CD4-positive, alpha-beta T cell treated with Interleukin-1 beta for 1 hour (primary cell): ENCODE measurements at places on chromosomes 11 and 22.

DNA sequence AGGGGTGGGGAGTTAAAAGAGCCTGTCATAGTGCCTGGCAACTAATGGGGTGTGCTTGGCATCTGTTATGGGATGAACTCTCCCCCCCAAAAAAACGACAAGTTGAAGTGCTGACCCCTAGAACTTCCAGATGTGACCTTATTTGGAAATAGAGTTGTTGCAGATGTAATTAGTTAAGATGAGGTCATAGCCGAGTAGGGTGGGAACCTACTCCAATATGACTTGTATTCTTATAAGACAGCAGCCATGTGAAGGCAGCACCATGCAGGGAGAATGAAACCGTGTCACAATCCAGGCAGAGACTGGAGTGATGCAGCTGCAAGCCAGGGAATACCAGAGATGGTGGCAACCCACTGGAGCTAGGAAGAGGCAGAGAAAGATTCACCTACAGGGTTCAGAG lies 394.5 kb downstream of the TENM4 start:
- no peak for DNase-seq

- DNase-seq = no peak
Measured at GRCh38 chr22:17803609-17804270, 29.5 kb upstream of the BID start.

- DNase-seq = no peak
Measured at GRCh38 chr11:84408946-84409411, 1122.8 kb upstream of the CCDC90B start.

GRCh38 chr11:62614275-62614674 lies 1.2 kb downstream of the ROM1 start:
- DNase-seq = no peak

- DNase-seq = no peak
Measured at GRCh38 chr11:68994894-68995285, 14.1 kb upstream of the MRGPRD start.

GRCh38 chr22:30214703-30215407 lies 31.7 kb downstream of the LIF start:
- DNase-seq = no peak

DNA sequence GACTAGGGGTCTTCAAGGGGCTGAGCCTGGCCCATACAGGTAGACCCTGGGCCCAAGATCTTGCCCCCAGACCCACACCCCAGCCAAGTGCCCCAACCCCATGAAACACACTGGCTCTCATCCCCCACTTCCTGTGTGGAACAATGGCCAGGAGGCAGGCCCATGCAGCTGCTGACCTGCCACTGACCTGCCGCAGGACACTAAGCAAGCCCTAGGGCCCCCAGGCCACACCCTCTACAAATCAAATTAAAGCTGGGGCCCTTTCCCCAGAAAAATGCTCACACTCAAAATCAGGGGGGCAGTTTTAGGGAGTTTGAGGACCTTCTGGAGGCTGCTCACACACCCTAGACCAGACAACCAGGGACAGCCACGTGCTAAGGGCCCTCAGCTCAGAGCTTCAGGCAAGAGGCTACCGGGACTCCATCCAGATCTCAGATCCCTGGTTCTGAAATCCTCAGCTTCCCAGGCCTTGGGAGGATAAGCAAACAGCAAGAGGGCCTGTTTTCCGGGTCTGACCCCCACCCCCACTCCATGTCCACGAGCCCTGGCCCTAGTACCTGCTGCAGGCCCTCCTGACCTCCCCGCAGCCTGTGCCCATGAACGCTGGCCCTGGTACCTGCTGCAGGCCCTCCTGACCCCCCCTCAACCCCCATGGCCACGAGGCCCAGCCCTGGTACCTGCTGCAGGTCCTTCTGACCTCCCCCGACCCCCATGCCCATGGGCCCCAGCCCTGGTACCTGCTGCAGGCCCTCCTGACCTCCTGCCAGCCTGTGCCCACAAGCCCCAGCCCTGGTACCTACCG lies 10.0 kb downstream of the CARD10 start:
- no peak for DNase-seq

- DNase-seq = no peak
Measured at GRCh38 chr11:120326228-120326627, 1.1 kb downstream of the TLCD5 start.

GRCh38 chr11:106925245-106925644 lies 93.0 kb downstream of the GUCY1A2 start:
- DNase-seq = no peak

DNA sequence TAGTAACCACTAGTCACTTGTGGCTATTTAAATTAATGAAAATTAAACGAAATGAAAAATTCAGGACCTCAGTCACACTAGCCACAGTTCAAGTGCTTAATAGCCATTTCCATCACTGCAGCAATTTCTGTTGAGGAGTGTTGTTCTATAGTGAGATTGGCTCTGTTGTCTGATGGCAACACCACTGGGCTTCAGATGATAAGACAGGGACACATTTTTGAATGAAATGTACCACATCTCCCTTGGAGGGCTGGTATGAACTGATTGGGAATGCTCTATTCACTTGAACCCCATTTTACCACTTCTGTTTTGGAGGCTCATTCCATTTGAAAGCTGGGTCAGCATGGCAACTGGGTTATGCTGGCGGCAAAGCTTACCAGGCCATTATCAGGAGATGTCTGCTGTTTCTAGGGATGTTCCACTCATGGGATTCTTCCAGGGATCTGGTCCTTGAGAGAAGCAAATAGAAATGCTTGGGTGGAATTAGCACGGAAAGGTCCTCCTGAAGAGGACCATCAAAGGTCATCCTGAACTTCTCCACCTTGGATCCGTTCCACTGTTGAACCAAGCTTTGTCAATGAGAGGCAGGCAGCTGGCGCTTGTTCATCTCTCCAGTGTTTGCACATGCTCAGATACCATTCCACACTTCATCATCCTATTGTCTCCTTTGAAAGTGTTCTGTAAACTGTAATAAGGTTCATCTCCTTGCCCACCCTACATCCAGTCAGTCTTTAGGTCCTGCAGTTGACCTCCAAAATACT lies 7.6 kb downstream of the AMOTL1 start:
- DNase-seq = no peak

GRCh38 chr11:215581-216037 lies 8.1 kb downstream of the RIC8A start:
- no peak for DNase-seq

GRCh38 chr11:69380451-69380901 lies 86.5 kb downstream of the MYEOV start:
- no peak for DNase-seq

GRCh38 chr22:42108848-42109247 lies 18.3 kb upstream of the NDUFA6 start:
- DNase-seq = no peak

DNA sequence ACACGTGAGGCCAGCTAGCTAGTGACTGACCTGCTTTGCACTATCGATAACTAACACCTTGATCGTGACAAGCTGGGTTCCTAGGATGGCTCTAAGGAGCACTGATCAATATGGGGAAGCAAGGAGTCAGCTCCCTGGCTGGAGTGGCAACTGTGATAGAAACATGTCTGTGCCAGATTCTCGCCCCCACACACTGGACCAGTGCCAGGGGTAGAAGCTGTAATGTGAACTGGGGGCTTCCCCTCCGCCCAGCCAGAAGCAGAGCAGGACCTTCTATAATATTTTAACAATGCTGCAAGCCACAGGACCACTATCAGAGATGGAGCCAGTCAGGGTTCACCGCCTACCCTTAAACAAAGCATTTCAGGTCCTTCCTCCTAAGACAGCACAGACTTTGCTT lies 96.5 kb downstream of the DSCAML1 start:
- DNase-seq = no peak

GRCh38 chr11:82384308-82384707 lies 349.4 kb downstream of the FAM181B start:
- no peak for DNase-seq

GRCh38 chr11:108278546-108278945 lies 55.7 kb downstream of the ATM start:
- DNase-seq = no peak

GRCh38 chr22:45781966-45782365 lies 110.3 kb downstream of the ATXN10 start:
- no peak for DNase-seq

DNA sequence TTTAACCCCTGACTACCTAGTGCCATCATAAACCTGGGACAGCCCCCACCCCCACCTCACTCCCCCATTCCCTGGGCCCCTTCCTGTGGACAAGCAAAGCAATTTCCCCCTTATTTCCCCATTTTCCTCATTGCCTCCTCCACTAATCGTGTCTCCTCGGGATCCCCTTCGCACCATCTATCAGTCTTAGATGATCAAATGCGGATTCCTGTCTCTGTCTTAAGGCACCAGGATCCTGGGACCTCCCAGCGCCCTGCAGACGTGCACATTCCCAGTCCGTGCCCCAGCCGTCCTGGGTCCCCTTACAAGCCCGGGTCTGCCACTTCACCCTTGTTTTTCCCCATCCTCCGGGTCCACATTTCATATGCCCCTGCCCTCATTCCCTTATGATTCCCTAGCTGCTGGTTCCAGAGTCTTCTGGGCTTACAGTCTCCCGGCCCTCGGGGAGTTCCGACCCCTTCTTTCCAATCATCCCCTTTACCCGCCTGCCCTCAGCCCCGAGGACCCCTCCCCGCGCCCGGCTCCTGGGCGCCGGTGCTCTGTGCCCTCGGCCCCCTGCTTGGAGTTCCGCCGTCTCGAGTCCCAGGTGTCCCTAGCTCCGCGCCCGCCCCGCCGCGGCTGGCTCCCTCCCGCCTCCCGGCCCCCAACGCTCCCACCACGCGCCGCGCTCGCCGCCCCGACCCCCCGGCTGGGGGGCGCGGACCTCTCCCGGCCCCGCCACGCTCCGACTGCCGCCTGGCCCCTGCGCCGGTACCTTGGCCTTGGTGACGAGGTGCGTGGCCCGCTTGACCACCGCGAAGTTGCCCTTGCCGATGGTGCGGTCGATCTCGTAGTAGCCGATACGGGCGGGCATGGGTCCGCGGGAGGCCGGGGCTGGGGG lies 599 bp downstream of the SIK3 start:
- peak; percentile 24 for DNase-seq

DNA sequence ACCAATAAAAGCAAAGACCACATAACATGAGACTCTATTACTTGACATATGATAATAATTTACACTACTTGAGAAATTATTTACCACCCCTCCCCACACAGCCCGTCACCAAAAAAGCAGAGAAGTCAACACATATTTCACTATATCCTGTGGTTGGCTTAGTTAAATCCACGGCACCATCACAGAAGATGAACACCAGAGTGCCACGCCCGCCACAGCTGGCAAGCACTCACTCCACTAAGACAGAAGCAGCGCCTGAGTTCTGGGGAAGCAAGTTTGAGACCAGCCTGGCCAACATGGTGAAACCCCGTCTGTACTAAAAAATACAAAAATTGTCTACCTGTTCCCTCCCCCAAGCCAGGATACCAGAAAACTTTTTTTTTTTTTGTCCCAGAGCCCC lies 53.1 kb downstream of the PACSIN2 start:
- peak; percentile 25 for DNase-seq

GRCh38 chr22:29623059-29623458 lies 19.6 kb downstream of the NF2 start:
- no peak for DNase-seq

DNA sequence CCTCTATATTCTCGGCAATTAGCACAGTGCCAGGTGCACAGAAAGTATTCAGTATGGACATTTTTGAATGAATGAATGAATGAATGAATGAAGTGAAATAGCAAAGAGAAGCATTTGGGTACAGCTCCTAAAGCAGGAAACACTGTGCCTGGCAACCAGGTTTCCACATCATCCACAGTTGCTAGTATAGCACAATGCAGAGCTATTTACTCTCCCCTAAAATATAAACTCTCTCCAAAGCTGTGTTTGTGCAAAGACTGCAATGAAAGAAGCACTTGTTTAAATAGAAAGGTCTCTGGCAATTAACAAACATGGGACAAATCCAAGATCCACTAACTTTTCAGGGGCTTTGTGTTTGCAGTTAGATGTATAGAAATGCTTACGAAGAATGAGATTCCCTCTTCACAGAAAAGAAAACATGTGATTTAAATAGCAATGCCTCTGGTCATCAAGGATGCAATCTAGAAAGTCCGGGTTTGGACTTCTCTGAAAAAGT lies 103.0 kb upstream of the OPCML start:
- DNase-seq = no peak

GRCh38 chr22:22842085-22842484 lies 45.5 kb upstream of the IGLL5 start:
- DNase-seq = no peak

DNA sequence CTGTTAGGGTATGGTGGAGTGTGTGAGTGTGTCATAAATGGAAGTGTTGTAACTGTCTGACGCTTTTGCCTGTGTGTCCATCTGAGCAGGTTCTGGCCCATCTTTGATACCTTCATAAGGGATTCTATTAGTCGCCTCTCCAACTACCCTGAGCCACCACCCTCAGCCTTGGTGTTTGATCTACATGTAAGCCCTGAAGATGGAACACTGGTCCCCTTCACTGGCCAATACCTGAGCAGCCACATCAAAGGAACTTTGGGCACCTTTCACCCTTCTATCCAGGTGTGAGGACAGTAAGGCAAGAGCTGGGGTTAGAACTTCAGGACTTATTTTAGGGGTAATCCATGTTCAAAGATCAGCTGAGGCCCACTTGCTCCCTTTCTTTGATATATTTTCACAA lies 51.0 kb downstream of the DNHD1 start:
- DNase-seq = no peak

- no peak for DNase-seq
Measured at GRCh38 chr11:72263361-72263760, 19.4 kb upstream of the PHOX2A start.

DNA sequence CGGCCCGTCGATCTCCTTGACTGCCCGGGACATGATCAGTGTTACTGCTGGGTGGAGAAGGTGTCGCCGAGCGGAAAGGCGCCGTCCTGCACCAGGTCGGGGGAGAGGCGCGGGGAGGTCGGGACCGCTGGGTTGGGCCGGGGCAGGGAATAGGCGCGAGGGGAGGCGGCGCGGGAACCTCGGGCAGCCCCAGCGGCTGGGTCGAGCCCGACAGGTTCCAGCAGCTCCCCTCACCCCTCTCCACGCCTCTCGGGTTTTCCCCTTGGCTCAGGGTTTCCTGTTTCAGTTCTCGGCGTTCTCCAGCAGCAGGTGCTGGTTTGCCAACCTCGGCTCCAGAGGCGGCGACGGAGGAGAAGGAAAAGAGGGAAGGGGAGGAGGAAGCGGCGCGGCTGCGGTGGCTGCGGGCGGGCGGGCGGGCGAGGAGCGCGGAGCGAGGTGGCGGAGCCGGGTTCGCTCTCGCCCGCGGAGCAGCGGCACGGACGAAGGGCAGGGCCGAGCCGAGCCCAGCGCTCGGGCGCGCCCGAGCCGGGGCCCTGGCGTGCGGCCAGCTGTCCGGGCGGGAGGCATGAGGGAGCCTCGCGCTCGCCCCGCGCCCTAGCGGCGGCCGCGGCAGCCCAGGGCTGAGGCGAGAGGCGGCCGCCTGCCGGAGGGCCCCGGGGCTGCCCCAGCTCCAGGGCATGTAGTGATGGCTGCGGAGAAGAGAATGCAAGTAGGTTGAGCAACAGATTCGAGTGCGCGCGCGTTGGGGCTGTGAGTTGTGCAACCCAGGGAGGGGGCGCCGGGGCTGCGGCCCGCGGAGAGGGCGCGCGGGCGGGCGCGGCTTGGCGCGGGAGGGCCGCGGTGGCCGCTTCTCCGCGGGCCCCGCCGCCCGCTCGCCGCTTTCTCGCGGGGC lies at the start of gene ZC3H12C:
TSS of gene ZC3H12C (plus strand) at position 878 of the 892 bp plus-strand sequence. CDS start 20 bp downstream, outside the sequence.
- DNase-seq = peak; percentile 79
